ENCODE measurements at places on chromosomes 3 and 15.

DNA sequence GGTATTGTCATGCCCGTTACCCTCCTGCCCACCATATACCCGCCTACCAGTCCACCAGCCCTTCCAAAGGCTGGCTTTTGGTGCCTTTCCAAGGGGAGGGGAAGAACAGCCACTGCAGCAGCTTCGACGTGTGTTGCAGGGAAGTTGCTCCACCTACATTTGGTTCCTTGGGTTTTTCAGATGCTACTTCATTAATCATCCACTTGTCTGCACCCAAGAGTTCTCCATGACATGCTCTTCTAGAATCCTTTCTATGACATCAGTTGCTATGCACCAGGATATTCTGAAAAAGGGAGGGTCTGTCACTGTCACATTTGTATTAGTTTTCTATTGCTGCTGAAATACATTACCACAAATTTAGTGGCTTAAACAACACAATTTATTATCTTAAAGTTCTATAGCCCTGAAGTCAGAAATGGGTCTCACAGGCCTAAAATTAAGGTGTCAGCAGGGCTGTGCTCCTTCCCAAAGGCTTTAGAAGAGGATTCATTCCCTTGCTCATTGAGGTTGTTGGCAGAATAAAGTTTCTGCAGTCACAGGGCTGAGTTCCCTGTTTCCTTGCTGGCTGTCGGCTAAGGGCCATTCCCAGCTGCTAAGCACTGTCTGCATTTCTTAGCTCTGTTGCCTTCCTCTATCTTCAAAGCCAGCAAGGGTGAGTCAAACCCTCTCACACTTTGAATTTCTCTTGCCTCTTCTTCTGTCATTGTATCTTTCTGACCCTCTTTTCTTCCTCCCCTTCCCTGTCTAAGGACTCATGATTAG lies at the start of gene LYZL4:
Gene LYZL4 (minus strand): TSS at position 241 of the 762 bp plus-strand sequence. CDS start 3,359 bp downstream, outside the sequence.
- no peak for DNase-seq

DNA sequence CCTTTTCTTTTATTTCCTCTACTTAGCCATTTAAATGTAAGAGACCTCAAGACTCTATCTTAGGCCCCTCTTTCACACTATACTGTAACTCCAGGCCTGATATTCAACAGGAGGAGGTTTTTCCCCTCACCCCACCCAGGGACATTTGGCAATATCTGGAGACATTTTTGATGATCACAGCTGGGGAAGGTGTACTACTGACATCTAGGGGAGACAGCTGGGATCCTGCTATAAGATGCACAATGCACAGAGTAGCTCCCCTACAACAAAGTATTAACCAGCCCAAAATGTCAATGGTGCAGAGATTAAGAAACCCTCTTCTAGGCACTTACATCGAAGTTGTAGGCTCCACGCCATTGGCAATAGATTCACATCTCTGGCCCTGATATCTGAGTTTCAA lies 517.5 kb upstream of the UBE2E2 start:
- DNase-seq, result no peak

DNA sequence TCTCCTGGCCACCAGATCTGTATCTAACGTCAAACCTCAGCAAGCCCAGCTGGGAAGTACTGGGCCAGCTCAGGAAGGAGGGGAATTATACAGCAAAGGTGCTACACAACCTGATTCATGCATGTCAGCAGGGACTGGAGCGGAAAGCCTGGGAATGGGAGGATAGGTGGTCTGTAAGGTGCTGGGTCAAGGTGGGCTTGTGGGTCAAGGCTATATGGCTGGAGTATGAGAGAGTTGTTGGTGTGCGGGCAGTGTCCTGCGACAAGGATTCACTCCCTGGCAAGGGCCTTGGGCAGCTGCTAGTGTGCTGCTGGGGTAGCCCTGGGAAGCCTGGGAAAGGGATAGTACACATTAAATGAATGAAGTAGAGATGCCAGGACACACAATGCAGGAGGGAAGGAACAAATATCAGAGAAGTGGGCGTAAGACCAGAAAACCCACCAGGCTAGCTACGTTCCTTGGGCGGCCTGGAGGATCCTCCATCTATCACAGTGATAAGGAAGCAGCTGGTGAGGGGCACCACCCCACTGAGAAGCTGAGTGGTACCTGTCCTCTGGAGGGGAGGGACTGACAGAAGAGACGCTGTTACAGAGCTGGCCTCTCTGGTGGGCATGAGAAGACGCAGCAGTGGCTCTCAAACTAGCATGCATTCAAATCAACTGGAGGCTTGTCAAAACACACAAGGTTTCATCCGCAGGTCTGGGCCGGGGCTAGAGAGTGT lies 8.5 kb upstream of the SYNM start:
- DNase-seq, result no peak

- DNase-seq, result no peak
Measured at GRCh38 chr3:194757647-194758061, 72.0 kb downstream of the FAM43A start.

DNA sequence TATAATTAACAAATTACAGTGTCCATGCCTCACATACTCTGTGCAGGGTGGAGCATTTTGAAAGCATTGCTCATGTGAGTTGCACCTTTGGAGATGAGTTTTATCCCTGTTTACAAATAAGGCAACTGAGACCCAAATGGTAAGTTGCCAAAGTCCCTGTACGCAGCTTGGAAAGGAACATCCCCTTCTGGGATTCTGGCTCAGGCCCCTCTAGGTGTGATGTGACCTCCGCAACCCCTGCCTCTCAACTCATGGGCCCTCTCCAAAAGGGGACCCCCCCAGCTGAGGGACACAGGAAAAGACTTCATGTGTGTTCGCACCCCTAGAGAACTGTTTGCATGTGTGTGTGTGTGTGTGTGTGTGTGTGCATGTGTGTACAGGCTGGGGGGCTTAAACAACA lies 25.3 kb downstream of the PRR20G start:
- no peak for DNase-seq

- peak; percentile 12 for DNase-seq
Measured at GRCh38 chr3:158908187-158908734, 106.4 kb downstream of the MFSD1 start.

DNA sequence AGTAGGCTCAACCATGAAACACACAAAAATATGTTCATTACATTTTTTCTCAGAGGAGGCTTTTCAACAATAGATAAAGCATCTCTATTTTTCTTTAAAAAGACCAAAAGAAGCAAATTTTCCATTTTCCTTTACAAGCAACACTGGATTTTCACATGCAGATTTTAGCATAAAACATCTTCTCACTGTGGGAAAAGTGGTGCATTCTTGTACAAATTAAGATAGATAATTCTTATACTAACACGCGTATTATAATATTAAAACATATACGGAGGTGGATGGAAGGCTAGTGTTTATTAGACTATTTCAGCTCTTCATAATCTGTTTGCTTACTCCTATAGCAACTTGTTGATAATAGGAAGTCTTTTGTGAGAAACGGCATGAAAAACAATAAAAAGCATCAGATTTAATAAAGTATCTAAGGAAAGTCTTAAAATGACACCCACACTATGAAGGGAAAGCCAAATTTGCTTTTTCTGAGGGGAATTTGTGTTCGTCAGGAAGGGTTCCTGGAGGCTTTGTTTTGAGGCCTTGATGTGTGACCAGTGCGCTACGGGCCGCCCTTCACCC lies 529.6 kb downstream of the SOX2 start:
- DNase-seq, result no peak

DNA sequence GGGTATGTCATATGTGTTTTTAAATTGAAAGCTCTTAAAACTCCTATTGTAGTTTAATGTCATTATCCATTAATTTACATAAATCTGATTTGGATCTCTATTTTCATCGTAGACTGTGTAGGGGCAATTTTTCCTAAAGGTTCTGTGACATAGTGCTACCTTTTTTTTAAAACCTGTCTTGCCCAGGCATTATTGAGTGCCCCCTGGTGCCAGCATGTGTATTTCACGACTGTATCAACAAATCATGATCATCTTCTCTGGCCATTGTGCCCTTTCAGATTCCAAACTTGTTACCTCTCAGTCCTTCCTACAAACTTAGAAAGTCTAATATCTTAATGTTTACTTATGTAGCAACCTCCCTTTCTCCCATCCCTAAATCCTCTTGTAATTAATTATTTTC lies 97.2 kb upstream of the FLNB start:
- no peak for DNase-seq

DNA sequence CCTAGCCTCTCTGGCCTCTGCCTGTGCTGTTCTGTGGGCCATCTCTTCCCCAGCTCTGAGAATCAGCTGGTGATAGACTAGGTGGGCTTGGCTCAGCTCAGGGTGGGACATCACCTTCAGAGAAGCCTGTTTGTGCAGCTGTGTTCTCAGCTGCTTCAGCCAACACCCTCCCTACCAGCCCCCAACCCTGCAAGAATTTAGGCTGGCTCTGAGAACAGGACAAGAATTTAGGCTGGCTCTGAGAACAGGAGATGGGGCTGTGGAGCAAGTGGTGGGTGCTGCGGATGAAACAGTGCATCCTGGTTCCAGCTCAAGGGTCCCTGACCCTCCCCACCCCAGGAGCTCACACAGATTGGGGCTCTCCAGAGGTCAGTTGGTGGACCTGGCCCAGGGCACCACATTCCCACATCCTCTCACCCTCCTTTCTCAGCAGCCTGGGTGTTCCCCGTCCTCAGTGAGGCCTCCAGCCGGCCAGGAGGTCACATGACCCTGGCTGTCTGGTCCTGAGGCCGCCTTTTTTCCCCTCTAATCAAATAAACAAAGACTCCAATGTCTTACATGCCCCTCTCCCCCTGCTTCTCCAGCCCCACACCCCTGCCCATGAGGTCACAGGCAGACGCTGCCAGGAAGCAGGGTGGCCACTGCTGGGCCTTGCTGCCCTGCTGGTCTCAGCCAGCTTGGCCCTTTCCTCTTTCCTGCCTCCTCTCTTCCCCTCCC lies 14.9 kb downstream of the PLEKHO2 start:
- no peak for DNase-seq

DNA sequence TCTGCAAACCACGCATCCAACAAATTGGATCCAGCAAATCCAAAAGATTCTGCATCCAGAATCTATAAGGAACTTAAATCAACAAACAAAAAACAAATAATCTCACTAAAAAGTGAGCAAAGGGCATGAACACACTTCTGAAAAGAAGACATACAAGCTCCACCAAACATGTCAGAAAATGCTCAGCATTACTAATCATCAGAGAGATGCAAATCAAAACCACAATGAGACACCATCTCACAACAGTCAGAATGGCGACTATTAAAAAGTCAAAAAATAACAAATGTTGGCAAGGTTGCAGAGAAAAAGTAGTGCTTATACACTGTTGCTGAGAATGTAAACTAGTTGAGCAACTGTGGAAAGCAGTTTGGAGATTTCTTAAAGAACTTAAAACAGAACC lies 21.6 kb upstream of the SLC25A36 start:
- DNase-seq, result no peak

DNA sequence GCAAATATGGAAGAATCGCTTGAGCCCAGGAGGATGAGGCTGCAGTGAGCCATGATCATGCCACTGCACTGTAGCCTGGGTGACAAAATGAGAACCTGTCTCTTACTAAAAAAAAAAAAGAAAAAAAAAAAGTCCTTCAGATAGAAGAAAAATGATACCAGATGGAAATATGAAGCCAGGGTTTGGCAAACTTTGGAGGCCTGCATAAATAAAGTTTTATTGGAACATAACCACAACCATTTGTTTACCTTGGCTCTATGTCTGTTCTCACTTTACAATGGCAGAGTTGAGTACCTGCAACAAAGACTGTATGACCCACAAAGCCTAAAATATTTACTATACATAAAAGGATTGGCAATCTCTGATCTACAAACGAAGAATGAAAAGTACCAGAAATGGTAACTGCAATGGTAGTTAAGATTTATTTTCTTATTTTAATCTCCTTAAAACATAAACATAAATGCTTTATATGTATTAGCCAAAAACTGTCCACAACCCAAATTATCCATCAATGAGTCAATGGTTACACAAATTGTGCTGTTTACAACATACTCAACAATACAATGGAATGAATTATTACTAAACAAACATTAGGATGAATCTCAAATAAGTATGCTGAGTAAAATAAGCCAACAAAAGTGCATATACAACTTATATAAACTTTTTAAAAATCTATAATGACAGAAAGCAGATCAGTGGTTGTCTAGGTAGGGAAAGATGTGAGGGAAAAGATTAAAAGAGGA lies 41.8 kb downstream of the GOLGB1 start:
- DNase-seq, result no peak

- no peak for DNase-seq
Measured at GRCh38 chr3:58004973-58005372, 3.2 kb upstream of the FLNB start.

DNA sequence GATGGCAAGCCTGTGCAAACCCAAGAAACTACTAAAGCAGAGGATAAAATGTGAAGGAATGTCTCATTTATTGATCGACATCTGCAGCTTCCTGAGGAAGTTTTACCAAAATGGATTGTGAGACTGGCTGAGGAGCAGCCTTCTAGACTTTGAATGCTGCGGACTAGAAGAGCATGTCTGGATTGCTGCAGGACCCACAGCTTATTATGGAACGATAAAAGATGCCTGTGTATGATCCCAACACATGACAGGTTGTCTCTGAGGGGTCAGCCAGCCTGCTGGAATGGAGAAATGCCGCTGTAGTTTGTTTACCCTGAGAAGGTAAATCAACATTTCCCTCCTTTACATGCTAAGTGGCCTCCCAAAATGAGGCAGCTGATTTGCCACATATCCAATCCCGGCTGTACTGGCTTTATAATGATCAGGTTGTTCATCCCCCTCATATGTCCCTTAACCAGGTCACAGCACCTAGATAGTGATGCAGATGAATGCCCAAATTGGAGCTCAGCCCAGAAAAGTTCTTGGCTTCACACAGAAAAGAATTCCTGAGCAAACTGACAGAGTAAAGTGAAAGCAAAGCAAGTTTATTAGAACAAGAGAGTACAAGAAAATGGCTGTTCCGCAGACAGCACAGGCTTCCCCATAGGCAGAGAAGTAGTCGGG lies 63.9 kb downstream of the IL12A start:
- DNase-seq, result no peak

DNA sequence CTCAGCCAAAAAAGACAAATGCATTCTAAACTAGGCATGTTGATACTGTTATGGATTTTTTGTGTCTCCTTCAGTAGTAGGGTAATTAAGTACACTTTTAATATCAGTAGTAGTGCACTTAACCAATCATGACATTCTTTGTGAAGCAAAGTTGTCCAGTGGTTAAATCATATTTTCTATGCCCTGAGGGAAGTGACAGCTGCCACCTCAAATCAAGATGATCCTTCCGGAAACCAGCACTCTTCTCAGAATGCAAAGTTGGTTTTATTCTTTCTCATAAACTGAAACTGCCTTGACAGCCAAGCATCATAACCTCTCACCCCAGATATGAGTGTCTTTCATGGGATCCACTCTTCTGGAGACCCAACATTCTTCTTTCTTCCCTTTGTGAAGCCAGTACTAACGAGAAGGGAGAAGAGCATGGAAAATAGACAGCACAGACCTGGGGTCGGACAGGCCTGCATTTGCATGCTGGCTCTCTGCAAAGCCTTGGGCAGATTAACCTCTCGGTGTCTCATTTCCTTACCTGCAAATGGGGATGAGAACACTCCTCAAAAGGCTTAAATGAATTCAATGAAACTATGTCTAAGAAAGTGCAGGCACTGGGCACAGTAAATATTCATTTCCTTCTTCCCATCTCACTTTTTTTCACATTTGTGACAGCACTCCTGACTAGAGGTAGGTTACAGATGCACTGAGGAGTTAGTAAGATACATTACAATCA lies 13.2 kb downstream of the AAGAB start:
- no peak for DNase-seq

GRCh38 chr3:14913071-14913925 lies 34.1 kb upstream of the NR2C2 start:
- no peak for DNase-seq

- no peak for DNase-seq
Measured at GRCh38 chr3:132265028-132265427, 52.2 kb upstream of the ACP3 start.
